ENCODE measurements at places on chromosomes 4 and X.

DNA sequence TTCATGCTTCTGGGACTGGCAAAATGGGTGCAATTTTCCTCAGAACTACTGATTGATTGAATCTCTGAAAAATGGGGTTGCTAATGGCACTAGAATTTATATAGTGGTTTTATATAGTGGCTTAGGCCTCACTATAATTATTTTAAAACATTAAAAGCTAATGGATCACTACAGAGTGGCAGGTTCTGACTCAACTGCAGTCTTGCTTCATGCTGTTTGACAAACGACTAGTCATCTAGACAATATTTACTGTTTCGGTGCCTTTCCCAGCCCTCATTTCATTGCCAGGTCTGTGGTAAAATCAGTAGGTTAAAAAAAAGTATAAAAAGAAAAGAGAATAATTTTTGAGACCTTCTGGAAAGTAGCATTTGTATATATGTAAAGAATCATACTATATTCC, 352.8 kb upstream of the ATOH1 start:
- DNase-seq, result no peak

DNA sequence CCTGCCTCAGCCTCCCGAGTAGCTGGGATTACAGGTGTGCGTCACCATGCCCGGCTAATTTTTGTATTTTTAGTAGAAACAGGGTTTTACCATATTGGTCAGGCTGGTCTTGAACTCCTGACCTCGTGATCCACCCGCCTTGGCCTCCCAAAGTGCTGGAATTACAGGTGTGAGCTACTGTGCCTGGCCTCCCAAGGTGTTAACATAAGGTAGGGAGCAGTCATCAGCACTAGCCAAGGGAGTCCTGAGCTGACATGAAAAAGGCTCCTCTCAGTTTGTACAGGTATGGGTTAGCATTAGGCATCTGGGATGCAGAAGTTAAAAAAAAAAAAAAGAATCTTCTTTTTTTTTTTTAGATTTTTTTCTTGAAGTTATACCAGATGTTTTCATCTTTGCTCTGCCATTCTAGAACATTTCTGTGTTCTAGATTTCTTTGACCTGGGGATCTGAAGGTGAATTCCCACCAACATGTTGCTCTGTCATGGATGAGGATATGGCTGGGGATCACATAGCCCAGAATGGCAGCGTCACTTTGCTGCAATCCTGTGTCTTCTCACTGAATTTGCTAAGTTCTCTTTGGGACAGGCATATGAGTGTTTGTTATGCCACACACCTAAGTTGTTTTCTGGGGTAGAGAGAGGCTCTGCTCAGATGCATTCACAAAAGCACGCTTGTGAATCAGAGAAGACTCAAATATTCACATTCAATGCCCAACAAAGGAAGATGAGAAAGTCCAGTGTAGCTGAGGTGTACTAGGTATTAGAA, 24.4 kb upstream of the PLA2G12A start:
- no peak for DNase-seq

GRCh38 chrX:101774340-101774739, 114.7 kb upstream of the ARMCX2 start:
- no peak for DNase-seq

GRCh38 chrX:133655275-133656265, 240.3 kb upstream of the GPC4 start:
- DNase-seq, result no peak

GRCh38 chr4:151804821-151805220, 44.0 kb upstream of the GATB start:
- DNase-seq, result no peak

DNA sequence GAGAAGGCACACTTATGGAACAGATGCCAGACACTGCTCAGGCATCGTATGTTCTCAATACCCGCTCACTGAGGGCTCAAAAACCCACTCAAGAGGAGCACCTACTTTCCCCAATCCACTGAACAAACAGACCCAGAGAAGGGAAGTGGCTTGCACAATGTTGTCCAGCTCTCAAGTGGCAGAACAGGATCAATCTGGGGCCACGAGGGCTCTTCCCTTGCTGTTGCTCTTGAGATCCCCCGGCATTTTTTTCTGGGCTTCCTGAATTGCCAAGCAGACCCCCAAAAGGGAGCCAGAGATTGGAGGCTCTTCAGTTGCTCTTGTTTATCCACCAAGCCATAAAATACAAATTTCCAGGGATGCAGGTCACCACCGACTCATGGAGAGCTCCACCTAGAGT, 35.7 kb downstream of the IDS start:
- DNase-seq, result no peak

DNA sequence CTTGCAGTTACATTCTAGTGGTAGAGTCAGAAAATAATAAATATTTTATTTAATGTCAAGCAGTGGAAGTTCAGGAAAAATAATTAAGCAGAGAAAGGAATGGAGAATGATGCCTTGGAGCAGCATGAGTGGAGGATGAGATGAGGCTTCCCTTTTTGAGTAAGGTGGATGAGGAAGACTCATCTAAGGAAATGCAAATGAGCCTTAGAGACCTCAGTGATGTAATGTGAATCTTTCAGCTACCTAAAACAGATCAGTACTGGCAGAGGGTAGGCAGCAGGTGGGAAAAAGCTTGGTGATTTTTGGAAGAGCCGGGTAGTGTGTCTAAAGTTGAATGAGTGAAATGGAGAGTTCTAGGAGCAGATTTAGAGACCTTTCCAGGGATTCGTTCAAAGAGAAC, 118.2 kb downstream of the GRID2 start:
- no peak for DNase-seq

DNA sequence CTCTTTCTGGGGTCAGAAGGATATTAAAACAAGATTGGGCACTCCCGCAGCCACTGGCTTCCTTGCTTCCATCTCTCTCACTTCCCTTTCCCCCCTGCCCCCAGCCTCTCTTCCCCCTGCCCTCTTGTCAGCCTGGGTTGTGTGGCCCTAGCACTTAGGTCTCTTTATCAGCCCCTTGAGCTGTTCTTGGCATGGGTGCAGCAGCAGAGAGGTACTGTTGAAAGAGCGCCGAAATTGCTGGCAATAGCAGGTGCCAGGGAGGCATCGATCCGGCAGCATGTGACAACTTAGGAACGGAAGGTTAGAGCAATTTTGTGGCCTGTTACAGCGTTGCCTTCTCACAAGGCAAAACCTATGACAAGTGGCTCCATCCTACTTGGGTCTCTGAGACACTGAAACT, 333.1 kb upstream of the IGFBP7 start:
- DNase-seq, result no peak

GRCh38 chrX:119072744-119073143, at the start of gene CT47C1:
CT47C1 (plus strand) TSS chrX:119072993; CDS start chrX:119073226, 233 bp downstream.
- DNase-seq, result no peak

- no peak for DNase-seq
Measured at GRCh38 chr4:76737180-76737579, 160.8 kb downstream of the SOWAHB start.

DNA sequence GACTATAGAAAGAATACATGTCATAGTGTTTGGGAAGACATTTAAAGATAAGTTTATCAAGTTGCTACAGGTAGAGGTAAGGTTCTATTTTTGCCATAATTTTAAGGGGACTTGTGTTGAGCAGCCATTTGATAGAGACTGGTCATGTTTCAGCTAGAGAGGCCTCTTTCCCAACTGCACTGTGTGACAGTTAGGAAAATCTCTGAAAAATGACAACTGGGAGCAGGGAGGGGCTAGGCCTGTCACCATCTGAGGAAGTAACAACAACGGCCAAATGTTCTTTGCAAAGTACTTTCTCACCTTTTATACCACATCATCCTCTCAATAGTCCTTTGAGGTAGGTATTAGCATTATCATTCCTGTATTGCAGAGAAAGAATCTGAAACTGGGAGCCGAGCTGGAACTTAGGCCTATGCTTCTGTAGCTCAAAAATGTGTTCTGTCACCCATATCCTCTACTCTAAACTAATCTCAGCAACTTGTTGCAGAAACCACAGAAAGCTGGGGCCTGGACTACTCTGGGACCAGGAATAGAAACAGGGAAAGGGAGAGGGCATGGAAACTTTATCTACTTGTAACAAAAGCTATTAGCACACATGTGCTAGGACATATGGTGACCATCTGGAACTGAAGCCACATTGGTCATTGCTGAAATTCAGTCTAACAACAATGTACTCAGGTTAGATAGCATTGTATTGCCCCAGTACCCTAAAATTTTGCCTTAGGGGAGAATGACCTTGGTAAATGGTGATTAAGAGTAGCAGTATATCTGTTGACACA, 198.9 kb downstream of the MID1IP1 start:
- no peak for DNase-seq

DNA sequence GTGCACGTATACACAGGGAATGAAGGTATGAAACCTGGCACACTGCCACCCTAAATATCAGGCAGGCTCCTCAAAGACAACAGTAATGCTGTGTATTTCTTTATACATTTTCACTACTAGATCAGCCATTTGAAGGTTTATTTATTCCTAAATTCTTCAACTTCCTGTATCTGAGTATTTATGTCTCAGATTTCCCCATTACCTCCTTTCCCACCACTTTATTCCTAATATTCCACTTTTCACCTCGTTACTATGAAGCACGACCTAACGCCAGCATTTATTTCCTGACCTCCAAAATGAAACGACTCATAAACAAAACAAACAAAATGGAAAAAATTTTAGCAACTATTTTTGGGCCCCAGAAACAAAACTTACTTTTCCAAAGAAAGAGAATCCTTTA, 69.6 kb downstream of the MAML3 start:
- DNase-seq, result no peak

GRCh38 chrX:15475486-15475885, 17.6 kb downstream of the PIR start:
- no peak for DNase-seq

DNA sequence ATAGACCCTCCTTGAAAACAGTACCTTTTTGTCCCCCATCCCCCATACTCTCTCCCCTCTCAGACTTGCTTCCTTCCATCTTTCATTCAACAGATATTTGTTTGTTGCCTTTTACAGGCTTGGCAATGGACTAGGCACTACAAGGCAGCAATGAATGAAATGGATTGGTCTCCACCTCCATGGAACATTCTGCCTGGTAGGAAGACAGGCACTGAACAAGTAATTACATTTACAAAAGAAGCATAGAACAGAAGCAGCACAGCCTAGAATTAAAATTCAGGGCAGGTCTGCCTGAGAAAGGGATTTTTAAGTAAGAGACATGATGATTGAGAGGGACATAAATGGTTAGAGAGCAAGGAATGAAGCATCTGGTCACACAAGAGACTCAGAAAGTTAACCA, 346.1 kb downstream of the GRXCR1 start:
- DNase-seq, result no peak

- DNase-seq, result peak; percentile 51
Measured at GRCh38 chr4:42282081-42282901, 115.0 kb upstream of the SHISA3 start.

GRCh38 chrX:78322863-78323262, 4.5 kb downstream of the CYSLTR1 start:
- no peak for DNase-seq

DNA sequence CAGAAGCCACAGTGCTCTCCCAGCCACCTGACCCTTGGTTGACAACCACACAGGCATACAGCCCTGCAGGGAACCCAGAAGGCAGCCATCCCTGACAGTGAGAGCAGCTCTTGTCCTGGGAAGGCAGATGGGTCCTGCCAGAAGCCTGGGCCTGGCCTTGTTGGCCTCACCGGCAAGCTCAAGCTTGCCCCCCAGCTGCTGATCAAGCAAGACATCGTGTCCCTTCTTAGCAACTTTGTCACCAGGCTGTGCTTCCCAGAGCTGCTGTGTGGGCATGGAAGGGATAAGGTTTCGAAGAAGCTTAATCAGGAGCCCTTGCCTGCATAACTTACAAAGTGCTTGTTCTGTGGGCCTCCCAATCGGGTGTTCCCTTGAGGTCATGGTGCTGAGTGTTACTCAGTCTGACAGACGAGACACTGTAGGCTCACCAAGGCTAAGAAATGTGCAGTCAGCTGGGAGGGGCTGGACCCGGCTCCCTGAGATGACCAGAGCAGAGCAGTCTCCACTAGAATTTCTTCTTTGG, 6.8 kb upstream of the ABLIM2 start:
- peak; percentile 12 for DNase-seq

- no peak for DNase-seq
Measured at GRCh38 chr4:65071564-65071963, 598.7 kb downstream of the EPHA5 start.

GRCh38 chrX:80828232-80828631, 18.6 kb upstream of the BRWD3 start:
- DNase-seq, result no peak

DNA sequence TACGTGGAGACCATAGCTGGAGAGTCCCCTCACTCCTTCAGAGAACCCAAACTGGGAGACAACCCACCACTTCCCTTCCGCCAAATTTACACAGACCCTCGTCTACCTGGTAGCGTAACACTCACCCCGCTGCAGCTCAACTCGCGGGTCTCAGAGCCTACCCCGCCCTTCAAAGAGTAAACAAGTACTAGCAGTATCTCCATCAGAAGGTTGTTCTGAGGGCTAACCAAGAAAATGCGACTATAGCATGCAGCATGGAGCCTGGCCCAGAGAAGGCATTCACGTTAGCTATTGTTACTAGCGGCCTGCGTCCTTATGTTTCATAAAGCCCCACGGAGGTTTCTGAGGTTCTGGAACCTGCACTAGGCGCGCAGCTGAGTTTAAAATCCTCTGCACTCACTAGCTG, 531 bp upstream of the MANBA start:
- peak; percentile 6 for DNase-seq

DNA sequence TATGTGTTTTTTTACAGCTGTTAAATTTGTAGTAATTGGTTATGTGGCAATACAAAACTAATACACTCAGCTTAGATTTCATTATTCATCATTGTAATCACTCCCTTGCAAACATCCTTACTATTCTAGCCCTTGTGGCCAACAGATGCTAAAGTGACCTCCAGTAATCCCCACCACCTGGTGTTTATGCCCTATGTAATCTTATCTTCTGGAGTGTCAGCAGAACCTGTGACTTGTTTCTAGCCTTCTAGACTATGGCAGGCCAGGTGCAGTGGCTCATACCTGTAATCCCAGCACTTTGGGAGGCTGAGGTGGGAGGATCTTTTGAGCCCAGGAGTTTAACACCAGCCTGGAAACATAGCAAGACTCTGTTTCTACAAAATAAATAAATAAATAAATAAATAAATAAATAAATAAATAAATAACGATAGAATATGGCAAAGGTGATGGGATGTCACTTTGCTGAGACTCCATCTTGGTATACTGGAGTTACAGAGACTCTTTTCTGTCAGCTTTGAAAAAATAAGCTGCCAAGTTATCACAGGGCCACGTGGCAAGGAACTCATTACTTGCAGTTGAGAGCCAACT, 12.3 kb upstream of the TSR2 start:
- no peak for DNase-seq

GRCh38 chr4:3160438-3160837, 86.0 kb downstream of the HTT start:
- no peak for DNase-seq

- DNase-seq, result no peak
Measured at GRCh38 chrX:30005813-30006212, 209.6 kb upstream of the MAGEB2 start.

DNA sequence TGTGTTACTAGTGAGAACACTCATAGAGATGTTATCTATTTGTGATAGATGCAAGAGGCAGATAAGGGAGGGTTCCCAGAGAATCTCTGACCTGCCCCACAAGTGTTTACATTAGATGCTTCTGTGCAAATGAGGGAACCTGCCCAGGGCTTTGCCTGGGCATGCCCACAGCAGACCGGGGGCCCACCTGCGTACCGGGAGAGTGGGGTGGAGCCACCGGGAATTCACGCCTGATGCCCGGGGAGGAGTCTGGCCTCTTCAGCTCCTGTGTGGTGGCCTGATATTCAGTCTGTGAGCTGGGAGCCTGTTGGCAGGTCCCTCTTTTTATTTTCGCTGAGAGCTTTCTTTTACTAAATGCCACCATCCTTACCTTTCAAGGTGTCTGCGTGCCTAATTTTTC, 155.7 kb downstream of the SNCA start:
- DNase-seq, result no peak
